Uterine smooth muscle cell (primary cell): ENCODE measurements at places on chromosomes 1 and 21. TPM values are rescaled to one million over a fixed set of nuclear protein-coding genes. Genes with fewer than 3 reads are reported as not detected.

The CTPS1 gene
- 48.0 and 56.4 TPM in 2 replicates for total RNA-seq

The TSPEAR gene
- not detected in 2 replicates for total RNA-seq

The FAM110D gene
- total RNA-seq, result under 0.01 TPM in 2 replicates

The RHOU gene
- total RNA-seq, result 2.1 and 2.4 TPM in 2 replicates

The HAO2 gene
- not detected in 2 replicates for total RNA-seq

The AKR7A3 gene
- 0.44 and 0.62 TPM in 2 replicates for total RNA-seq
